ENCODE measurements at places on chromosomes 16 and 17.

DNA sequence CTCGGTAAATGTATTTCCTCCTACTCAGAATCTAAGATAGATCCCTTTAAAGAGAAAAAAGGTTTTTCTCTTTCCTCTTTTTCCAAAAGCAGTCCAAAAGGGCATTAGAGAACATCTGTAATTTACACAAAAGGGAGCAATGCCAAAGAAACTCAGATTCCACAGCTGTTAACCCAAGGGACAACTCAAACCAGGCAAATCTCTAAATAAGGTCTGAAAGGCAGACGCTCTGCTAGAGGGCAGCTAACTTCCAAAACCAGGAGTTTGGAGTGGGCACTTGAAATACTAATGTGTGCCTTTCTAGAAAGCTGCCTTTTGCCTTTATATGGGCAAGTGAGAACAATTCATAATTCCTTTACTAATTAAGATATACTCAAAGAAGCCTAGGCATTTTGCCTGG, 435.7 kb downstream of the ZFHX3 start:
- no peak for DNase-seq

GRCh38 chr16:67538666-67539101, 10.1 kb downstream of the RIPOR1 start:
- no peak for DNase-seq

- no peak for DNase-seq
These were observed 60.4 kb downstream of the USP43 start for GRCh38 chr17:9705745-9706144.

DNA sequence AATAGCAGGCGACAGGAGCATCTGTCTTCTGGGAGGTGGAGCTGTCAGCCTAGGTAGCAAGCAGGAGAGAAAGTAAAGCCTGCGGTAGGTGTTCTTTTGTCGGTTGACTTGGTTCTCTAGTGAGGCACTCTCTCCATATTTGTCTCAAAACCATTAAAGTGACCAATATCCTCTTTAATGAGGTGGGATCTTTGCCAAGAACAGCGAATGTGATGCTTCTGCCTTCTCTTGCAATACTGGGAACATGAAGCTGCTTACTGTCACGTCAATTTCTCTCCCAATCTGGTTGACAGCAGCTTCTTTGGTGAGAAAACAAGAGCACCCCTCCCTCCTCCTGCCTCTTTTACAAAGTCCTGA, 176.7 kb downstream of the ABCC12 start:
- no peak for DNase-seq

- DNase-seq, result no peak
These were observed 1.4 kb downstream of the APRT start for GRCh38 chr16:88810166-88810911.

DNA sequence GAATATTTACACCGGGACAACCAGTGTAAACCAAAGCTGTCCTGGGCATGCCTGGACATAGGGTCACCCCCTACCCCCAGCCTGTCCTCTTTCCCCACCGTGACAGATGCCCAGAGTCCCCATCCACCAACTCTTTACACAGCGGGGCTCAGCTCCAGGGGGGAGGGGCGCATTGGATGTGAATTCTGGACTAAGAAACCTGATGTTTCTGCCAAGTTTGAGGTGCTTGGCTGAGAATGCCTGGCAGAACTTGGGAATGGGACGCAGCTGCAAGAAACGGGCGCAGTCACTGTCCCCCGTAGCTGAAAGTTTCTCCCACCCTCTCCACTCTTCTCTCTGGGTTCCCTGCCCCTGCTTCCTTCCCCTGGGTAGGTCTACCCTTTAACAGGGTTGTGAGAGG, 68.0 kb upstream of the CDC42EP4 start:
- DNase-seq, result no peak

GRCh38 chr17:79459846-79460245, 151.0 kb downstream of the RBFOX3 start:
- DNase-seq, result no peak

DNA sequence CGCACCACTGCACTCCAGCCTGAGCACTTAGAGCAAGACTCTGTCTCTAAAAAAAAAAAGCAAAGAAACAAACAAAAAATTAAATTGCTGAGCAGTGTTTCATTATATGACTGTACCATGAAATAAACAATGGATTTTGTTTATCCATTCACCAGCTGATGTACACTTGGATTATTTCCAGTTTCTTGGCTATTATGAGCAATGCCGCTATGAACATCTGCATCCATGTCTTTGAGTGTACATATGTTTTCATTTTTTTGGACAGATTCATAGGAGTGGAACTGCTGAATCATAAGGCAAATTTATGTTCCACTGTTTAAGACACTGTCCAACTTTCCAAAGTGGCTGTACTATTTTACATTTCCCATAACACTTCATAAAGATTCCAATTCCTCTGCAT, 8.0 kb downstream of the RNF157 start:
- DNase-seq, result no peak

- DNase-seq, result no peak
These were observed 218.2 kb upstream of the CHMP6 start for GRCh38 chr17:80773243-80773991.

- no peak for DNase-seq
These were observed 7.9 kb upstream of the MON1B start for GRCh38 chr16:77183137-77183536.

DNA sequence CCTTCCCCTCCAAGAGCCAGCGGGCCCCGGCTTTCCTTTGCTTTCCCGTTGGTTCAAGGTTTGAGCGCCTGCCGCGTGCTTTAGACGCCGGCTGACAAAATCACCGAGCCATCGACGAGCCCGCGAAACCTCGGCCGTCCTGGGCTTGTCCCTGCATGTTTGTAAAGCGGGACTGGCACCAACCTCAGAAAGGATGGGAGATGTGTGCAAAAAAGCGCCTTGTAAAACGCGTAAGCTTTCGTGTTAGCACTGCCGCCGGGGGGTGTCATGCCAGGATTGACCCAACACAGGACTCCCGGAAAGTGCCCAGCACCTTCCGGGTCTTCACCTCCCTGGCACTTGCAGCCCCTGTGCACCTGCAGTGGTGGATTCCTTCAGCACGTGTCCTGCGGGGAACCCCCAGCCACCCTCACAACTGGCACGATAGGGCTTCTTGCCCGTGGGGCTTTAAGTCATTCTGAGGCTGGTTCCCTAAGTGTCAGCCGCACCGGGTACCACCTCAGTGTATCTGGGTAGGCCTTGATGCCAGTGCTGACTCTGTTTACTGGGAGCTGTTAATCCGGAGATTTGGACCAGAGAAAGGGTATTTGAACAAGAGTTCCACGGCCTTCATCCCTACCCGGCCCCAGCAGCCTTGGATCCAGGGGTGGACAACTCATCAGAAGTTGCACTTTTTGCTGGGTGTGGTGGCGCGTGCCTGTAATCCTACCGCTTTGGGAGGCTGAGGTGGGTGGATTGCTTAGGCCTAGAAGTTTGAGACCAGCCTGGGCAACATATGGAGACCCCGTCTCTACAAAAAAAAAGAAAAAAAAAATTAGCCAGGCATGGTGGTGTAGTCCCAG, 817 bp downstream of the NDUFAF8 start:
- DNase-seq, result peak; percentile 50

DNA sequence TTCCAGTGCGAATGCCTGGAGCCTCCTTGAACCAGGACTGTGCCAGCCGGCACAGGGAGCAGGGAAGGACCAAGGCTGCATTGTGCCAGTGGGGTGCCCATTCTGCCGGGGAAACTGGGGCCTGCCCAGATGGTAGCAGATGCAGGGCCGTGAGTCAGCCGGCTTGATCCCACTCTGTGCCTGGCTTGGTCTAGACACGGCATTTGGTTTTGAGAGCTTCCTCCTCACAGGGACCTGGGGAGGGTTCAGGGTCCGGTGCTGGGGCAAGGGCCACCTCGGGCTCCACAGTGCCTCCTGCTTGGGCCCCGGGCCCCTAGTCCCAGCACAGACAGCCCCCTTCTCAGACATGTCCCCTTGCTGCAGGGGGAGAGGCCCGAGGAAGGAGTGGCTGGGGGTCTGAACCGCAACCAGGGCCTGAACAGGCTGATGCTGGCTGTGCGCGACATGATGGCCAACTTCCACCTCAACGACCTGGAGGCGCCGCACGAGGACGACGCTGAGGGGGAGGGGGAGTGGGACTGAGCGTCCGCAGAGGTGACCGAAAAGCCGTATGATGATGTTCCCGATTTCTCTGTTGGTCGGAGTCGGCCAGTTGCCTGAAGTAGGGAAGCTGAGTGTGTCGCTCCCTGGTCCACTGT, 7.8 kb upstream of the MC1R start:
- DNase-seq, result no peak

DNA sequence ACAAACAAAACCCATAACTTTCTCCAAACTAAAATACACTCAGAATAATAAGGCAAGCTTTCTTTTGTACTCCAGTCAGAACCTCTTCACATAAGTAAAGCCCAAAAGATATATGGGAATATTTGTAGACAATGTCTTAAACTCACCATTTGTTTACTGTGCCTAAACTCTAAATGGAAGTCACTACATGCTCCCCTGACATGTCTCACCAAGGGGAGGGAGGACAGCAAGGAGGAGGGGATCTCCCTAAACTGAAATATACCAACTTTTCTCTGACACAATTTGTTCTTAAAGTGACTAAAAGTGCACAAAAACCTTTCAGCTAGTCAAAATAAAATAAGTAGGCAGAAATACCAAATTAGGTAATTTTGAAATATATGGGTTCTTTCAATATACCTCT, 38.5 kb downstream of the GRB7 start:
- DNase-seq, result no peak

GRCh38 chr16:68776821-68777485, 39.9 kb downstream of the CDH1 start:
- no peak for DNase-seq

DNA sequence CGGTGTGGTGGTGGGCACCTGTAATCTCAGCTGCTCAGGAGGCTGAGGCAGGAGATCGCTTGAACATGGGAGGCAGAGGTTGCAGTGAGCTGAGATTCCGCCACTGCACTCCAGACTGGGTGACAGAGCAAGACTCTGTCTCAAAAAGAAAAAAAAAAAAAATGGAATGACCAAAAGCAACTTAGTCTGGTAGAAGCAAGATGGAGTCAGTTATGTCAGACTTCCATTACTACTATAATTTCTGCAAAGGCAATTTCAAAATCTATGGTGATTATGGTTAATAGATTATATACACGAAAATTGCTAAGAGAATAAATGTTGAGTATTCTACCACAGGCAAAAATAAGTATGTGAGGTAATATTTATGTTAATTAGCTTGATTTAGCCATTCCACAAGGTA, 32.3 kb downstream of the NOL11 start:
- no peak for DNase-seq

- no peak for DNase-seq
These were observed 12.5 kb downstream of the GPRC5C start for GRCh38 chr17:74444406-74444805.

DNA sequence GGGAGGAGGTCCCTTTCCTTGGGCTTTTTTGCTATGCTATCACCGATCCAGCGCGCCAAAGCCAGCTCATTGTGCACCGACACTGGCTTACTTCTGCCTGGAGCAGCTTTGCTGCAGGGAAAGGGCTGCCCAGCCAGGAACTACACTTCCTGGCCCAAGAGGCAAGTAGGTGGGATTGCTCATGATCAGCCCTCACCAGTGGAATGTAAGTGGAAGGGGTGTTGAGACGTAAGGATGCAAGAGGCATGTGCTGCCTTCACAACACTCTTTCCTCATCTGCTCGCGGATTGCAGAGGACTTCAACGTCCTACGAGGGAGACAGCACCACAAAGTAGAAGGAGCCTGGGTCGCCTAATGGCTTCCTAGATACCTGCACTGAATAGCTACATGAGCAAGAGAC, 104.3 kb upstream of the FOXF1 start:
- no peak for DNase-seq

DNA sequence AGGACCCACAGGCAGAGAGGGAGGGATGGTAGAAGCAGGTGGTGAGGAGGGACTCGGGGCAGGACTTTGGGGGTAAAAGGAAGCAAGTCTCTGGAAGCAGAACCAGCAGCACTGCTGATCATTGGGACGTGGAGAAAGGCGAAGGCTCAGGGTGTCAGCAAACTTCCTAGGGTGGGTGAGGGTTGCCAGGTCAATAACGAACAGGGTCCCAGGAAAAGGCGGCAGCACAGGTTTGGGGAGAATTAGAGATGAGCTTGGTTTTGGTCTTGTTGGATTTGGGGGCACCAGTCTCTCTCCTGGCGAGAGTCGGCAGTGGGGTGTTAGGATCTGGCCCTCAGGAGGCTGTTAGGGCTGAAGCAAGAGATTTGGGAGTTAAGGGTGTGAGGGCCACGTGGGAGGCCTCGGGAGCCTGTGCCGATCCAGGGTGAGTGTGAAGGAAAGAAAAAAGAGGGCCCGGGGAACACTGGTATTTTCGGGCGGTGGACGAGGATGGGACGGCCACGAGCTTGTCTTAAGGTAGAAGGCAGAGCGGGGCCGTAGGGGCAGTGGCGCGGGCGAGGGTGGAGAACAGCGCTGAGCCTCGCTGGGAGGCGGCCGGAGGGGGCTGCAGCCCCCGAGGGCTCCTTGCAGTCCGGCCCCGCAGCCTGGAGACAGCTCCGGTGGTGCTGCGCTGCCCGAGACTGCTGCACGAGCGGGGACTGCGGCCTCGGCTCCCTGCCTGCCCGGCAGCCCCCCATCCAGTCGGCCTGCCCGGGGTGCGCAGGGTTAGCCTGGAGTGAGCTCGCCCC, 765 bp upstream of the ADORA2B start:
- DNase-seq, result no peak

- DNase-seq, result no peak
These were observed 474 bp downstream of the CLN3 start for GRCh38 chr16:28491230-28491969.

GRCh38 chr17:31696184-31696602, 162.9 kb downstream of the COPRS start:
- no peak for DNase-seq

- DNase-seq, result no peak
These were observed 22.1 kb upstream of the IL21R start for GRCh38 chr16:27379919-27380318.

DNA sequence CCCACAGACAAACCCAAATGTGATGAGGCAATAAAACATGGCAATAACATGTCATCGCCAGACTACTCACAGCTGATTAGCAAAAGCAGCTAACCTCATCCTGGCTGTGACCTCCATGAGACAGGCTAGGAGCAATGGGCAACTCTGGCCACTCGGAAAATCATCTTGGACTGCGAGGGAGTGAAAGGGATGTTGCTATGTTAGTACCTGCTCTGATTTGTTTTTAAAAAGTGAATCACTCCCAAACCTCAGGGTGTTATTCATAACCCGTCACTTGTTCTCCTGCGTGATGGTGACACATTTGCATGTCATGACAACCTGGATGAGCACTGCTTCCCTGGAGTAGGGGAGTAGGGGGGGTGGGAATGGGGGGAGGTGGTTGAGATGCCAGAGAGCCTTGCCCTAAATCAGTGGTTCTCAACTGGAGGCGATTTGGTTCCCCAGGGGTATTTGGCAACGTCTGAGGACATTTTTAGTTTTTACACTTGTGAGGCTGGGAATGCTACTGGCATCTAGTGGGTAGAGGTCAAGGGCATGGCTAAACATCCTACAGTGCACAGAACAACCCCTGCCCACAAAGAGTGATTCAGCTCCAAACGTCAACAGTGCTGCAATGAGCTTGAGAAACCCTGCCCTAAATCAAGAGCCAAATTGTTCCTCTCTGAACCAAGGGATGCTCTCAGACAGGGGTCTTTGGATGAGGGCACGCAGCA, 241.7 kb downstream of the SOX9 start:
- no peak for DNase-seq

All from stimulated activated naive CD4-positive, alpha-beta T cell treated with Interleukin-2 at 50 U/mL for 16 hours (primary cell).